ENCODE measurements at places on chromosomes 1 and 21. TPM values are rescaled to one million over a fixed set of nuclear protein-coding genes. Genes with fewer than 3 reads are reported as not detected.
A peak's percentile ranks its signal among the peaks of the same experiment; 100 is the strongest.

Gene SLC45A3
- 7.1 TPM for total RNA-seq

GRCh38 chr21:33898586-33898985 lies 17.0 kb downstream of the ATP5PO start:
- DNase-seq = no peak

DNA sequence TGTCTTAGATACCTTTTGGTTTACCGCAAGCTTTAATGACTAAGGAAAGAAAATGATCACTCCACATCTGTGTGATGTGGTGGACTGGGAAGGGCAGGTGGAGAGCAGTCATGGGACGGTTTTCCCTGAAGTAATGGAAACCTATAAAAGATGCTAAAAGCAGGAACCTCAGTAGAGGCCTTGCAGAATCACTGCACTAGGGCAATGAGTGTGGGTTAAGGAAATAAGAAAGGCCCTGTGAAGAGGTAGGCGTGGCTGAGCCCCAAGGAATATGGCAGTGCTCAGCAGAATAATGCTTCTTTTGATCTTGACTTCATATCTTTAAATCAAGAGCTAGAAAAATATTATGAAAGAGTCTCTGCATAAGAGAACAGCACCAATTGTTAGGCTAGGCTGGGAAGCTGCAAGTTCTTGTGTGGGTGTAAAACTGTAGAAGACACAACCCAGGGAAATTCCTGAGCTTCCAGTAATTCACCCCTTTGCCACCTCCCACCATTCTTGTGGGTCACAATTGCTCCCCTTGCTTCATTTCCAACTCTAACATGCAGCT lies 49.9 kb downstream of the CLCA4 start:
- DNase-seq = no peak

DNA sequence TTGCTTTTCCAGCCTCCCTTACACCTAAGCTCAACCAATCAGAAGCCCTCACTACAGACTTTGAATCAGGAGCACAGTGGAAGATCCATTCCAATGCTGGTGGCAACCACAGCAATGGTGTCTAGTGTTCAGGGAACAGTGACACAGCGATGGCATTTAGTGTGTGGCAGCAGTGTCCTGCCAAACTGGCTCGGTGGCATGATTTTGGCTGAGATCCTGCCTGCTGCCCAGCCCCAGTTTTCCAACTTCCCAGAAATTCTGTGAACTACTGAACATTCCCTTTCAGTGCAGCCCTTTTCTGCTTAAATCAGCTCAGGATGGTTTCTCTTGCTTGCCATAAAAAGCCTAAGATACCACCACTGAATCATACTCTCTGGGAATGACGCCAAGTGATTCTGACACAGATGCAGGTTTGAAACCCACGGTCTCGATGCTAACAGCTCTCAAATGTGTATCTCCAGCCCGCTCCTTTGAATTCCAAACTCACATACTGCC lies 8.8 kb downstream of the ASAP3 start:
- DNase-seq = peak; percentile 76

DNA sequence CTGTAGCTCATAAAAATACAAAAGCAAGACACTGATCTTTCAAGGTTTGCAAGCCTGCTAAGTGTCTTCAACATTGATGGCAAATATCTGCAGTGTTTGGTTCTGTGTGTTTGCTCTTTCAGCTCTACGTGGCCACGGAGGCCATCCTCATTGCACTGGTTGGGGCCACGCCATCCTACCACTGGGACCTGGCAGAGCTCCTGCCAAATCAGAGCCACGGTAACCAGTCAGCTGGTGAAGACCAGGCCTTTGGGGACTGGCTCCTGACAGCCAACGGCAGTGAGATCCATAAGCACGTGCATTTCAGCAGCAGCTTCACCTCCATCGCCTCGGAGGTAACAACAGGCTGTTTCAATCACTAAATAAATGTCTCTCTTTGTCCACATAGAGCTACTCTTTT lies 15.6 kb downstream of the SLC22A15 start:
- no peak for DNase-seq

GRCh38 chr1:156675210-156676113 lies 1.7 kb downstream of the NES start:
- no peak for DNase-seq
